ENCODE measurements at places on chromosomes 6 and 20. TPM values are rescaled to one million over a fixed set of nuclear protein-coding genes. Genes with fewer than 3 reads are reported as not detected.

Gene TTBK1
- polyA plus RNA-seq: 0.04 TPM

Gene PXDC1
- 8.0 TPM for polyA plus RNA-seq

Gene LAMP5
- not detected for polyA plus RNA-seq

Gene NKAPL
- polyA plus RNA-seq: not detected

Gene B3GAT2
- polyA plus RNA-seq: 0.03 TPM

Gene SYCP2
- 0.50 TPM for polyA plus RNA-seq

Gene HDGFL1
- polyA plus RNA-seq: not detected

Gene NT5E
- polyA plus RNA-seq: 18.9 TPM

Gene C4A
- 1.4 TPM for polyA plus RNA-seq

Gene HSD17B8
- polyA plus RNA-seq: 9.5 TPM

Gene FAM83C
- polyA plus RNA-seq: not detected

Gene RAET1L
- 0.22 TPM for polyA plus RNA-seq

DNA sequence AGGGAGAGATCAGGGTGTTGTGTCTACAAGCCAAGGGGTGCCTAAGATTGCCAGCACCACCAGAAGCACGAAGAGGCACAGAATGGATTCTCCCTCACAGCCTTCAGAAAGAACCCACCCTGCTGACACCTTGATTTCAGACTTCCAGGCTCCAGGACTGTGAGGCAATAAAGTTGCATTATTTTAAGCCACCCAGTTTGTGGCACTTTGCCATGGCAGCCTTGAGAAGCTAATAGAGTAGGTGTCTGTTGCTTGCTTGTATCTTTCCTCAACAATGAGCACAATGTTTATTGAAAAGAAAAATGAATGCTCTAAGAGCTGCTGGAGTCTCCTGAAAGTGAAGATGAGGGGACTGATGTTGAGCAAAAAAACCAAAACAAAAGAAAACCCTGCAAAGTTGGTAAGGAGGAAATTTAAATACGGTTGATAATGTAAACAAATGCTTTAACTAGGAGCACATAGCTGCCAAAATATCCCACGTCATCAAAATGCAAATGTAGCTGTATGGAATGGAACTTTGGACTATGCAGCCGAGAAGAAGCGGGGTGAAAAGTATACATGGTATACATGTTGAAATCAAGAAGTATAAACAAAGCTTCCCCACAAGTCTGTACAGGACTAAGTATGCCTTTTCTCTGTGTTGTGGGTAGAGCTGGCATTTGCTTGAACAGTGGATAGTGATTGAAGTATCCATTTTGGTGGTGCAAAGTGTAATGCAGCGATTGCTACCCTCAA lies 8.0 kb downstream of the IL20RA start:
- no peak for DNase-seq

DNA sequence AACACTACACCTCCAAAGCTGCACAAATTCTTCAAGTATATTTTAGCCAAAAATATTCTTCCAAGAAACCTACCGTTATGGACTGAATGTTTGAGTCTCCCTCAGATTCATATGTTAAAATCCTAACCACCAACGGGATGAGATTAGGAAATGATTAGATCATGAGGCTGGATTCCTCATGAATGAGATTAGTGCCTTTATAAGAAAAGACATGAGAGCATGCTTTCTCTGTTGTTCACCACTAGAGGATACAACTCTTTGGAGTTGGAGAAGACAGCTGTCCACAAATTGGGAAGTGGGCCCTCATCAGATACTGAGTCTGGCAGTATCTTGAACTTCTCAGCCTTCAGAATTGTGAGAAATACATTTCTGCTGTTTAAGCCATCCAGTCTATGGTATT lies 7.1 kb upstream of the SLC17A4 start:
- no peak for DNase-seq

DNA sequence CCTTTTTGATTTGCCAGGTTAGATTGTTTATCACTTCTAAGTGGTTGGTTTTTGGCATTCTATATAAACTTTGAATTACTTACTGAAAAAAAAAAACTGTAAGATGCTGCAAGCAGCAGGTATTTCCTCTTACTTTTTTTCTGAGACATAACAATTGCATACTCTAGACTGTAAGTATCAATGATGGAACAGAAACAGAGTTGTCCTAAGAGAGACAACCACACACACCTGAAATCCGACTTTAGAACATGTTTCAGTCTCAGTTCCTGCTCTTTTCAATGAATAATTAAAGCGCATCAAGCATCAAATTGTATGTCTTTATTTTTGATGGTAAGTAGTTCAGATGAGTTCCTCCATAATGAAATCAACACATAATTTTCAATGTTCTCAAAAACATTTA lies 105.3 kb upstream of the KHDRBS2 start:
- no peak for DNase-seq

DNA sequence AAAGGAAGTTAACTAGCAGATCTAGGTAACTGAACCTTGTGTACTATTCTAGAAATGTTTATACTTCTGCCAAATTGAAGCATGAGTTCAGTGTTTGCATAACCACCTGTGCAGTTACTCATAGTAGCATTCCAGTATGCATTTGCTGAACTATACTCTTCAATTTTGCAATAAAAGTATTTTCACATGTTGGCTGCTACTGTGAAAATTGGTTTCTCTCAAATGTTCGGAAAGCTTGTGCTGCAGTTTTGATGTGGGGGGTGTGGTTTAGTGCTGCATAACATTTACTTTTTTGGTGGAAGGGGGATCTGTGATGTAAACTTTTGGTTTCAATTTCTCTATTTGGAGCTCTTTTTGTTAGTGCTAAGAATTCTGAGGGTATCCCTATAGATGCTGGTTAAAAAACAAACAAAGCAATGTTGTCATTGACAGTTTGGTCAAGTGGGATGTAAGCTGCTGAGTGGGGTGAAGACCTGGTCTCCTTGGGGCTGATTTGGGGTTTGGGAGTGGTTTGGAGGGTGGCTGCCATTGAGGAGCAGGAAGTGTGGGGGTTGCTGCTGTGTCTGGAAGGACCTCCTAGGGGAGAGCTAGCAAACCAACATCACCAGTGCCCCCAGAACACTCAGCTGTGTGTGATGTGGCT lies 87.8 kb downstream of the CARMIL1 start:
- no peak for DNase-seq

DNA sequence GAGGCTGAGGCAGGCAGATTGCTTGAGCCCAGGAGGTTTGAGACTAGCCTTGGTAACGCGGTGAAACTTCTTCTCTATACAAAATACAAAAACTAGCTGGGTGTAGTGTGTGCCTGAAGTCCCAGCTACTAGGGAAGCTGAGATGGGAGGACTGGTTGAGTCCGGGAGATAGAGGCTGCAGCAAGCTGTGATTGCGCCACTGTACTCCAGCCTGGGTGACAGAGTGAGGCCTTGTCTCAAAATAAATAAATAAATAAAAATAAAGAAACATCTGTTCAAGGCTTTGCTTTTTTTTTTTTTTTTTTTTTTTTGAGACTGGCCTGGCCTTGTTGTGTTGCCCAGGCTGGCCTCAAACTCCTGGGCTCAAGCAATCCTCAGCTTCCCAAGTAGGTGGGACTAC lies 23.7 kb upstream of the SLC23A2 start:
- DNase-seq: no peak

- no peak for DNase-seq
Observed at GRCh38 chr6:161564952-161565351, 291.1 kb upstream of the AGPAT4 start.

GRCh38 chr6:54183616-54184015 lies 72.4 kb downstream of the MLIP start:
- no peak for DNase-seq

DNA sequence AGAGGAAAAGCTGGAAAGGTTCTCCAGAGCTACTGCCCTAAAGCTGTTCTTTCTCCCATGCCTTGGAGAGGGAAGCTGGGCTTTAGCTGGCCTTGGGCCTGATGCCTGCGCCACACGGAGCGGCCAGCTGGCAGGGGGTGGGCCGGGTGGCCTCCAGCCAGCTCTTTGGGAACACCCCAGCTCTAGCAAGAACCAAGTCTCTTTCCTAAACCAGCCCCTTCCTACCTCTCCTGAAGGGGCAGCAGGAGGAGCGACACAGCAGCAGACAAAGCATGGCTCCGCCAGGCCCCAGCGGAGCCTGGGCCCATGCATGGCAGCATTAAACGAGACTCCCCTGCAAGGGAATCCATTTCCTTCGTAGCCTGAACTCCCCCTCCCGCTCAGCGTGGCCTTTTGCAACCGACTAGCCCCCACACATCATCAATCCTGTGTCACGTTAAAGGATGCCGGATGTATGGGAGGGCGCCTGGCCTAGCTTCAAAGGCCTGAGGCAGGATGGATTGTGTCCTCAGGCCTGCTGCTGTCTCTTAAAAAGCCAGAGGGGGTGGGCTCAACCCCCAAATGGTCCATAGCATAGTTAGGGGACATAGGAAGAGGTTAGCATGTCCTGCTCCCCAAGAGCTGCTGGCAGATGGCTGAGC lies 14.0 kb downstream of the MRPS18A start:
- DNase-seq: no peak

GRCh38 chr6:168012431-168013249 lies 15.2 kb downstream of the KIF25 start:
- DNase-seq: no peak

GRCh38 chr6:160978141-160978901 lies 13.2 kb upstream of the MAP3K4 start:
- DNase-seq: no peak

GRCh38 chr20:19828232-19828631 lies 70.2 kb downstream of the RIN2 start:
- peak; percentile 71 for DNase-seq

GRCh38 chr6:139881728-139882211 lies 507.3 kb upstream of the CITED2 start:
- peak; percentile 36 for DNase-seq

DNA sequence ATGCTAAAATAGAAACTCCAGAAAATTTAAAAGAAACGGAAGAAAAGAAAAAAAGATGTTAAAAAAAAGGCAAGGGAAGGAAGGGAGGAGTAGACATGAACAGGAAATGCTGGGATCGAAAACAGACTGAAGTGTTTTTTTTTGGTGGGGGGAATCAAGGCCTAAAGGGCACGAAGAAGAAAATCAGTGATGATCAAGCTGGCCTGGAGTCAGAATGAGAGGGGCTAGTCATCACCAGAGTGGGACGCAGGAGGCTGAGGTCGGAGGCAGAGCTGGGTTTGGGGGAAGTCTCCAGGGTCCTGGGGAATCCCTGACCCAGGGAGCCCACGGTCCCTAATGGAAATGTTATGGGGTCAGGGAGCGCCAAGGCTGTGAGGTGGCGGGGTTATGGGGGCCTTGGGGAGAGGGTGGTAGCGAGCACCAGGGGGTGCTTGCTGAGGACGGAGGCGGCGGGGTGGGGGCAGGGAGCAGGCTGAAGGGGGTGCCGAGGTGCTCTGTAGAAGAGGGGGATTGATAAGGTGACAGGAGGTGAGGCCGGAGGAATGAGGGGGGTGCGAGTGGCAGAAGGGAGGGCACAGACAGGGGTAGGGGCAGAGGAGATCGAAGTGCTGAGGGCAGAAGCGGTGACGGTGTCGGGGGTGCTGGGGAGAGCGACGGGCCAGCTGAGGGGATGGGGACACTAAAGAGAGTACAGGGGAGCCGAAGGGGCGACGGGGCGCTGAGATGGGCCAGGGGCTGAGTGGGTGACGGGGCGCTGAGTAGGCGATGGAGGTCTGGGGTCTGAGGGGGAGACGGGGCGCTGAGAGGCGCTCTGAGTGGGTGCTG lies 684 bp downstream of the ZNFX1 start:
- DNase-seq: no peak

DNA sequence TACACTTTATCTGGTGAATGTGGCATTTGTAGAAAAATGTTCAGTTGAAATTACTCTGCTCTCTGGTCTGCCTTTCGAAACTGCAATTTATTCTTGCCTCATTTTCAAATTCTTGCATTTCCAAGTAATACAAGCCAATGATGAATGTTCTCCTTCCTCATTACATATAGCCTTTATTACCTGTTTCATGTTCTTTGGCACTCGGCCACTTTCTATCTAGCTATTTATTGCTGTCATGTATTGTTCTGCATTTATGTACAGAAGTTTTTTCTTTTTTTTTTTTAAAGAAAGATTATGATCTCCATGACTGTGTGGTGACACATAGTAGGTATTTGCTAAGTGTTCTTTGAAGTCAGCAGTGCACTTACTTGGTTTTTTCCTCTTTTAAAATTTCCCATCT lies 261.4 kb downstream of the ZFAND3 start:
- DNase-seq: no peak

DNA sequence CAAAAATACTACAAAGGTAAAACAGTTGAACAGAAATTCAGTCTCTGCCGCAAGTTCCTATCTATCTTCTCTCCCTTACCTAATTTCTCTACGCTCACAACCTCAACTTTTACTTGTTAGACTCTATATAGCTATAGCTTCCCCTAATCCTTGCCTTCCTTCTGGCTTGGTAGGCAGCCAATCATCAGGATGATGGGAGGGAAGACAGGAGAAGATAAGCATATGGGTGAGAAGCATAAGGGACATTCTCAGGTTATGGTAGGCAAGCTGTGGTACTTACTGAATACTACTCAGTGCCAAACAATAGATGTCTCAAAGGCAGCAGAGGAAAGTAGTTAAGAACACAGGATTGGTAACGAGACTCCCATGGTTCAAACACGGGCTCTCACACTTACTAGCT lies 7.8 kb downstream of the CCNC start:
- DNase-seq: no peak

GRCh38 chr20:64119301-64119680 lies 11.9 kb upstream of the NPBWR2 start:
- no peak for DNase-seq

DNA sequence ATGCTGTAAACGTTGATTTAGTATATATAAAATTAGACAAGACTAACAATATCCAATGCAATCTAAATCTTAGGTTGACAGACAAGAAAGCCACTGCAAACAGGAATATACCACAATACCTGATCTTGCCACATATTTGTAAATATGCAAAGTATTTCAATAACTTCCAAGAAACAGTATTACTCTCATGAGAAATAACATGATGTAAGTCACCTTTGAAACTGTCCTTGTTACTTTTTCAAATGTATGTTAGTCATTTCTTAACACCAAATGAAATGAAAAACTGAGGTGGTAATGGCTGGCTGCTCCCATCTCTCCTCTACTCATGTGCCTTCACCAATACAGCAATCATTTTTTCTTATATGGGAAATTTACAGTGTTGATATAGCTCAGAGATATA lies 118.7 kb downstream of the ATG5 start:
- DNase-seq: no peak

DNA sequence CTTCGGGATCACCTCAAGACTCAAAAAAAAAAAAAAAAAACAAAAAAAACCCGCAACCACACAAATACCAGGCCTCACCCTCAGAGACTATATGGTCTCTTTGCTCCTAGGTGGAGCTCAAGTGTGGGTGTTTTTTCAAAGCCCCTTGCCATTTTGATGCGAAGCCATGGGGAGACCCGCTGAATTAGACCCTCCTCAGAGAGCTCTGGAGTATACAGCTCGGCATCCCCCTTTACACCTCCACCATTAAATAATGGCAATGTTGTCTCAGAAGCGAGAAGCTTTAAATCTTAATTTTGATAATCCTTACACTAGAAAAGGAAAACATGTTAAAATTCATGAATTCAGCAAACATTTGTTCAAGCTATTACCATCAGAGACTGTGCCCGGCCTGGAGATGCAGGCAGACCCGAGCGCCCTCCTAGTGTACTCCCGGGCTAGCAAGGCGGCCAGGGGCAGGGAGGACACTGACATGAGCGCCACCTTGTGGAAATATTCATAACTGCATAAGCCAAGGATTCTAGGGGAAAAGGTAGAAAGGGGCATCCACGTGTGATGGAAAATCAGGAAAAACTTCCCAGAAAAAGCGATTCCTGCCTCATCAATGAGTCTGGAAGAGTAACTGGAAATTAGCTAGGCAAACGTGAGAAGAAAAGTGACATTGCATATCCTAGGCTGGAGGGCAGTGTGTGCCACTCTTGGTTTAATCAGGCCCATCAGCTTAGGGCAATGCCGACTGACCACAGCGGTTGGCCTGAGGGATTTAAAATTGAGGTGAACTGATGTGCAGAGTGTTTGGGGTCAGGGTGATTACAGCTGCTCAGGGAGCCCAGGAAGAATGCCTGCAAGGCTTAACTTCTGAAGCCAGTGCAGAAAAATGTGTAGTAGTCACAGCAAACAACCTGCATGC lies 72.5 kb downstream of the B3GAT2 start:
- DNase-seq: peak; percentile 49
